ENCODE measurements at places on chromosomes 3 and 15. TPM values are rescaled to one million over a fixed set of nuclear protein-coding genes. Genes with fewer than 3 reads are reported as not detected.
A peak's percentile ranks its signal among the peaks of the same experiment; 100 is the strongest.

Gene A4GNT
- not detected for total RNA-seq

Gene TMEM43
- 26.6 TPM for total RNA-seq

Gene GOLGA8B
- total RNA-seq = 301 TPM

Gene LXN
- total RNA-seq = 18.2 TPM

GRCh38 chr3:170603770-170604510 is 18.1 kb upstream of the SLC7A14 start:
- no peaks in the 10 kb centered on the region for H3K27me3 ChIP-seq
- H3K36me3 ChIP-seq = no peaks in the 10 kb centered on the region
- no peak overlapping the region for H3K27ac ChIP-seq
- H3K4me3 ChIP-seq = no peak overlapping the region

GRCh38 chr3:169668957-169669741 is 5.6 kb upstream of the MECOM start:
- H3K27me3 ChIP-seq = no peaks in the 10 kb centered on the region
- H3K36me3 ChIP-seq = no peaks in the 10 kb centered on the region
- H3K4me3 ChIP-seq = no peak overlapping the region
- peaks cover 3% of the 10 kb centered on the region for H3K4me1 ChIP-seq
- H3K27ac ChIP-seq = no peak overlapping the region
- no peak for DNase-seq

DNA sequence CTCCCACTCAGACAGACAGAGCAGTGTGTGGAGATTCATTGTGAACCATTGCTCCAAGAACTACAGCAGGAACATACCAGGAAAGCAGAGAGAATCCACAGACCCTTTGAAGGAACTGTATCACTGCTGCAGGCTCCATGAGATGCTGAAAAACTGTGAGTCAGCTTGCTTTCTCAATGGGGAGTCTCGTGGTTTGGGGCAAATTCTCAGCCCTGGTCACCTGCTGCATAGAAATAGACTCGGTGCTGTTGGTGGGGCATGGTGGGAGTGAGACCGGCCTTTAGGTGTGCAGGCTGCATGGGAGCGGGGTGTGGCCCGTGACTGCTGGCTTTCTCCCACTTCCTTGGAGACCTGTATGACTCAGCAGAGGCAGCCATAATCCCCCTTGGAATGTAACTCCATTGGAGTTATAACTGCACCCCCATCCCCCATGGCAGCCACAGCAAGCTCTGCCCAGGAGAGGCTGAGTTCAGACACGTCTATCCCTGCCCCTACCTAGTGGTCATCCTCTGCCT is 35.6 kb downstream of the ALCAM start:
- H3K36me3 ChIP-seq = no peaks in the 10 kb centered on the region
- H3K27ac ChIP-seq = no peak overlapping the region
- H3K27me3 ChIP-seq = no peaks in the 10 kb centered on the region

DNA sequence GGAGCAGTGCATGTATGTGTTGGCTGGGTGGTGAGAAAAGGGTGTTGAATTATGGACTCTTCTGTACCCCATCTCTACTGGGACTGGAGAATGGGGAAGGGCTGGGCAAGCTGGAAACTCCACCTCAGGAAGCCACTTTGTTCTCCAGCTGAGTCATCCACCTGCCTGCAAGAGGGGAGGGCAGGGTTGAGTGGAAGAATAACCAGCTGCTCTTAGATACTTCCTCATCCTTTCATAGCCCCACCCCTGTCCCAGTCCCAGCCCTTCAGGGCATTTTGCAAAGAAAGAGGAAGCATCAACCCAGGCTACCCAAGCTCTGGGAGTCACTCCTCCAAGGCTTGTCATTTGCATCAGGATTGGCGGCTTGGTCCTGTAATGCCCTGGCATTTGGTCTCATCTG is 33.1 kb downstream of the RAB11A start:
- H3K27me3 ChIP-seq = no peaks in the 10 kb centered on the region
- no peaks in the 10 kb centered on the region for H3K4me1 ChIP-seq
- H3K27ac ChIP-seq = no peak overlapping the region
- H3K4me3 ChIP-seq = no peak overlapping the region
- peak; percentile 57 for DNase-seq

DNA sequence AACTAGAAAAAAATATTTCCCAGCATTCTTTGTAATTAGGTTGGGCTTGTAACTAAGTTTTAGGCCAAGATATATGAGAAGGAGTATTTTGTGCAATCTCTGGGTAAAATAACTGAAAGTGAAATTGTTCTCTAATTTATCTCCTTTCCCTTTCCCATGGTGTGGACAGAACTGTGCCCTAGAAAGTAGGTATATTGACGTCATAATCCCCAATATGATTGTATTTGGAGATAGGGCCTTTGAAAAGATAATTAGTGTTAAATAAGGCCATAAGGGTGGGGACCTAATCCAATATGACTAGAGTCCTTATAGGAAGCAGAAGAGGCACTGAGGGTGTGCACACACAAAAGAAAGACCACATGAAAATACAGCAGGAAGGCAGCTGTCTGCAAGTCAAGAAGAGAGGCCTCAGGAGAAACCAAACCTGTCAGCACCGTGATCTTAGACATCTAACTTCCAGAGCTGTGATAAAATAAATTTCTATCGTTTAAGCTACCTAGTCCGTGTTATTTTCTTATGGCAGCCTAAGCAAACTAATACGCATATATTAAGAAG is 106.6 kb downstream of the KCNH8 start:
- no peaks in the 10 kb centered on the region for H3K27me3 ChIP-seq
- H3K4me3 ChIP-seq = no peak overlapping the region
- H3K4me1 ChIP-seq = no peaks in the 10 kb centered on the region
- H3K36me3 ChIP-seq = no peaks in the 10 kb centered on the region

- no peaks in the 10 kb centered on the region for H3K27me3 ChIP-seq
- H3K4me1 ChIP-seq = no peaks in the 10 kb centered on the region
- H3K27ac ChIP-seq = no peak overlapping the region
- DNase-seq = no peak
- no peaks in the 10 kb centered on the region for H3K36me3 ChIP-seq
Observed at GRCh38 chr15:41578736-41579383, 19.8 kb downstream of the TYRO3 start.

GRCh38 chr3:120472121-120472844 is 21.5 kb upstream of the FSTL1 start:
- H3K4me3 ChIP-seq = no peak overlapping the region
- no peaks in the 10 kb centered on the region for H3K4me1 ChIP-seq
- H3K36me3 ChIP-seq = no peaks in the 10 kb centered on the region
- no peak for DNase-seq
- H3K27me3 ChIP-seq = no peaks in the 10 kb centered on the region
- no peak overlapping the region for H3K27ac ChIP-seq

GRCh38 chr3:166522017-166522416 is 684.8 kb upstream of the BCHE start:
- no peak for DNase-seq
- H3K27me3 ChIP-seq = no peaks in the 10 kb centered on the region

DNA sequence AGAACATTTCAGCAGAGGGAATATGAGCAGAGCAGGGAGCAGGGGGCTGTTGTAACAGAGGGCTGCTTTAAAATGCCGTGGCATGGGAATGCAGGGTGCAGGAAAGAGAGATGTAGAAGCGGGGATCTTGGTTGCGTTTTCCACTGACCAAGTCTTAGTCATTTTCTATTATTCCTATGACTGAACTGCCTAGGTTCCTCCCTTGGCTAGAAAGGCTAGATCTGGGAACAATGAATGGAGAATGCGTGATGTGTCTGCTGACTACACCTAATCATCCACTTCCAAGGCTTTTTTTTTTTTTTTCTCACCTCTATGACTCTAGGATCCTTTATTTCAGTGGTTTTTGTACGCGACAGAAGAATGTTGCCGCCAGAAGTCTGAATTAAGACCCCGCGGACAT is 607.4 kb upstream of the TBL1XR1 start:
- DNase-seq = no peak
- H3K4me3 ChIP-seq = no peak overlapping the region
- H3K27ac ChIP-seq = no peak overlapping the region
- no peaks in the 10 kb centered on the region for H3K4me1 ChIP-seq
- no peaks in the 10 kb centered on the region for H3K27me3 ChIP-seq

GRCh38 chr3:142618917-142619461 is 22.8 kb downstream of the PLS1 start:
- no peaks in the 10 kb centered on the region for H3K36me3 ChIP-seq
- no peaks in the 10 kb centered on the region for H3K27me3 ChIP-seq
- H3K4me1 ChIP-seq = peaks cover 5% of the 10 kb centered on the region
- no peak for DNase-seq
- no peak overlapping the region for H3K4me3 ChIP-seq
- H3K27ac ChIP-seq = no peak overlapping the region

- no peaks in the 10 kb centered on the region for H3K36me3 ChIP-seq
- no peak overlapping the region for H3K4me3 ChIP-seq
- H3K27me3 ChIP-seq = no peaks in the 10 kb centered on the region
- H3K4me1 ChIP-seq = no peaks in the 10 kb centered on the region
- no peak overlapping the region for H3K27ac ChIP-seq
Observed at GRCh38 chr3:122064326-122064725, 9.2 kb downstream of the CD86 start.

- no peaks in the 10 kb centered on the region for H3K36me3 ChIP-seq
- no peak overlapping the region for H3K4me3 ChIP-seq
- H3K4me1 ChIP-seq = no peaks in the 10 kb centered on the region
Observed at GRCh38 chr15:85479071-85479647, 98.8 kb downstream of the AKAP13 start.

DNA sequence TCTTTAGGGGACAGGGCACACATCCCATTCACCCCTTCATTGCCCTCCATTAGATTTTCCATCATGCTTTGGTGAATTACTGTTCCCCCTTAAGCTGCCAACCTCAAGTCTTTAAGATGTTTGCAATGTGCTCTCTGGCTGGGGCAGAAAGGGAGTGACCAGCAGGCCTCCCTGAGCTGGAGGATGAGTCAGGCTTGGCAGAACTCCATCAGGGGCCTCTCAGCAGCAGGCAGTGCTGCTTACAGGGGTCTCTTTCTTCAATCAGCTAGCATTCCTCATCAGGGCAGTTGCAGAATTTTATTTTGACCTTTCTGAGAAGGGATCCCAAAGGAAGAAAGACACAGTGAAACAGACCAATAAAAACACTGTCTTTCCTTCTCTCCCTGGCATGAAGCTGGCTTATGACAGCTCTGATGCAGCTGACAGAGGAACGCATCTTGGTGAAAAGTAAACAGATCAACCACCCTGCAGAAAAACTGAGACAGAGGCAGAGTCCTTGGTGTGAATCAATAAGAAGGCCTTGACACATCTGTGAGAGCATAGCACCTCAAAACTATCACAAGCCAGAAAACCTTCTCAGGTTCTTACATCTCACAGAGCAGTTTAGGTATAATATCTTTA is 88.7 kb upstream of the MRPL3 start:
- no peaks in the 10 kb centered on the region for H3K27me3 ChIP-seq
- H3K36me3 ChIP-seq = no peaks in the 10 kb centered on the region
- no peak overlapping the region for H3K4me3 ChIP-seq
- no peaks in the 10 kb centered on the region for H3K4me1 ChIP-seq
- H3K27ac ChIP-seq = no peak overlapping the region

- no peaks in the 10 kb centered on the region for H3K4me1 ChIP-seq
- no peaks in the 10 kb centered on the region for H3K36me3 ChIP-seq
- H3K27ac ChIP-seq = no peak overlapping the region
- H3K4me3 ChIP-seq = no peak overlapping the region
Observed at GRCh38 chr3:5707794-5708193, 520.3 kb downstream of the EDEM1 start.

GRCh38 chr3:47421741-47422649 is 41.2 kb downstream of the PTPN23 start:
- H3K4me3 ChIP-seq = no peak overlapping the region
- peak; percentile 72 for DNase-seq
- no peaks in the 10 kb centered on the region for H3K27me3 ChIP-seq
- no peaks in the 10 kb centered on the region for H3K4me1 ChIP-seq
- H3K36me3 ChIP-seq = peaks cover 56% of the 10 kb centered on the region

DNA sequence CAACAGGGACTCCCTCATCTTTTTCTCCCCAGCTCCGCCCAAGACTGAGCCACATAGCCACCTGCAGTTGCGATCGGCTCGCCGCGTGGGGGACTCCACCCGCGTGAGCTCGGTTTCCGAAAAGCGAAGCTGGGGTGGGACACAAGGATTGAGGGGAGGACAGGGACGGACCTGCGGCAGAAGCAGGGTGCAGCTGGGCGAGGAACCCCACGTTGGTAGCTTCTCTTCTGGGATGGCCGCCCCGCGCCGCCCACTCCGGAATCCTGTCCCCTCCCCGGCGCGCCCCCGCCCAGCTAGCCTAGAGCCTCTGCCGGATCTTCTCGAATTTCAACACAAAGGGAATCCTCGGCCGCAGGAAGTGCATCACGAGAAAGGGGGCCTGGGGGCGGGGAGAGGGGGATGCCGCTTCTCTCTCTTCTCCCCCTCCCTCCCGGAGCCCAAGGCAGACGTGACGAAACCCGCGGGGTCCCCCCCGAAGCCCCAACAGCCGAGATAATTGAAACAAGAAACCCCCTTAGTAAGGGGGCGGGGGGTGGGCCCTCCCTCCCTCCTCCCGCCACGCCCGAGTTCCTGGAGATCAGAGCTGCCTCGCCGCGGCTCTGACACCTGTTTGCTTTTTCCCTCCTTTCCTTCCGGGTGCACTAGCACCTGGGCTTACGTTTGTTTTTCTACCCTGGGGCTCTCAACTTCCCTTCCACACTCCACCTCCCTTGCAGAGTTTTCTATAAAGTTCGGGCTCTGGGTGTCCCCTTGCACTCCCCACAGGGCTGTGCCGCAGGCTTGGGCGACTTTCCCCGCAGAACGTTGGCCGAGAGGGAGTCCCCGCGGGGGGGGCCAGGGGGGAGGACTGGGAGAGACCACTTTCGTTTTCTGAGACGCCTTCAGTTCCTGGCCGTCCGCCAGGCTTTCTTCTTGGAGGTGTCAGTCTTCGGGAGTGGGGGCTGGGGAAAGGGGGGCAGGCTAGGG is 1.3 kb upstream of the KCNH8 start:
- peak; percentile 79 for DNase-seq
- H3K4me1 ChIP-seq = peaks cover 14% of the 10 kb centered on the region
- no peaks in the 10 kb centered on the region for H3K36me3 ChIP-seq

GRCh38 chr15:31510057-31510456 is 183.4 kb downstream of the KLF13 start:
- H3K27ac ChIP-seq = no peak overlapping the region
- H3K4me3 ChIP-seq = no peak overlapping the region
- no peak for DNase-seq
- H3K4me1 ChIP-seq = no peaks in the 10 kb centered on the region
- H3K27me3 ChIP-seq = no peaks in the 10 kb centered on the region
- no peaks in the 10 kb centered on the region for H3K36me3 ChIP-seq

GRCh38 chr15:69082021-69082502 is 67.6 kb downstream of the NOX5 start:
- no peak for DNase-seq
- H3K27ac ChIP-seq = peak overlapping the region; percentile 31
- no peaks in the 10 kb centered on the region for H3K36me3 ChIP-seq
- no peaks in the 10 kb centered on the region for H3K4me1 ChIP-seq
- H3K27me3 ChIP-seq = no peaks in the 10 kb centered on the region
- no peak overlapping the region for H3K4me3 ChIP-seq

- no peaks in the 10 kb centered on the region for H3K36me3 ChIP-seq
- no peak for DNase-seq
- H3K27ac ChIP-seq = no peak overlapping the region
Observed at GRCh38 chr3:102174832-102175374, 259.9 kb upstream of the ZPLD1 start.

DNA sequence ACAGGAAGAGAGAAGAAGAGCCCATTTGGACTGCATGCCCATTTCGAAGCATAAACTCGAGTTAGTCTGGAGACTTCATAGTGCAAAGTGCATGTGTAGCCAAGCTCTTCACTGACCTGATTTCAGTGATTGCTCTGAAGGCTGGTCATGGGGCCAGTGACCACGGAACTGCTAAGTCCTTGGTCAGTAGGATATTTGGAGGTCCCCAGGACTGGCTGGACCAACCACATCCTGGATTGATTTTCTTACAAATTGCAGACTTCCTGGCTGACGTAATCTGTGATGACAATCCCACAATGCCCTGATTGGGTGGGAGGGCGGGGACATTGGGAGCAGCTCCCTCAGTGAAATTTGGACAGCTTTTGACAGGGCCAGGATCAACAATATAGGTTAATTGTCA is 233.4 kb downstream of the CACNA2D3 start:
- no peak overlapping the region for H3K4me3 ChIP-seq
- H3K4me1 ChIP-seq = no peaks in the 10 kb centered on the region
- DNase-seq = no peak
- no peak overlapping the region for H3K27ac ChIP-seq
- H3K27me3 ChIP-seq = no peaks in the 10 kb centered on the region
